ENCODE measurements at places on chromosomes 16 and 17.
A peak's percentile ranks its signal among the peaks of the same experiment; 100 is the strongest.

- DNase-seq = no peak
Observed at GRCh38 chr17:9809409-9809808, 12.5 kb downstream of the GSG1L2 start.

DNA sequence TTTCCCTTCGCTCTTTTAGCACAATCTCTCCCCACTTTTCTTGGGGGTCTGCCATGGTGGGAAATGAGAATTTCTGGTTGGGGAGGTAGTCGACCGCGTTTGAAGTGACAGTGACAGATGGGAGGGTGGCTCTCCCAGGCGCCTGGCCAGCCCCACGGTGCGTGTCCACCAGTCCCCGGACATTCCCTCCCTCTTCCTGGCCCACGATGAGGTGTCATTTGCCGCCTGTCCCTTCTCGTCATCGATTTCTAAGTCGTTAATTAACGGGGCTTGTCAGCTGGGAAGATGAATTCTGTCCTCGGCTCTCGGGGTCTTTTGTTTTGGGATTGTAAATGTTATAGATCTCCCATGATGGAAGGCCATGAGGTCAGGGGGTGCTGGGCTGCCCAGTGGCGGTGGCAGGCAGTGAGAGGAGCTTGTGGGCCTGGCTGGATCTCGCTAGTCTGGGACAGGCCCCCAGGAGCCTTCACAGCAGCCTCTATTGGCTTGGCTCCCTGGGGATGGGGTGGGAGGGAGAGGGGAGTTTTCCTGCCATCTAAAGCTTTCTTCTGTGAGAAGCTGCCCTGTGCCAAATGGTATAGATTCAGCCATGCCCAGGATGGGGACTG is 164.2 kb downstream of the MRM1 start:
- no peak for DNase-seq

GRCh38 chr16:85282842-85283241 is 170.6 kb upstream of the CIBAR2 start:
- no peak for DNase-seq

GRCh38 chr16:11423315-11424117 is 78.3 kb downstream of the RMI2 start:
- no peak for DNase-seq

DNA sequence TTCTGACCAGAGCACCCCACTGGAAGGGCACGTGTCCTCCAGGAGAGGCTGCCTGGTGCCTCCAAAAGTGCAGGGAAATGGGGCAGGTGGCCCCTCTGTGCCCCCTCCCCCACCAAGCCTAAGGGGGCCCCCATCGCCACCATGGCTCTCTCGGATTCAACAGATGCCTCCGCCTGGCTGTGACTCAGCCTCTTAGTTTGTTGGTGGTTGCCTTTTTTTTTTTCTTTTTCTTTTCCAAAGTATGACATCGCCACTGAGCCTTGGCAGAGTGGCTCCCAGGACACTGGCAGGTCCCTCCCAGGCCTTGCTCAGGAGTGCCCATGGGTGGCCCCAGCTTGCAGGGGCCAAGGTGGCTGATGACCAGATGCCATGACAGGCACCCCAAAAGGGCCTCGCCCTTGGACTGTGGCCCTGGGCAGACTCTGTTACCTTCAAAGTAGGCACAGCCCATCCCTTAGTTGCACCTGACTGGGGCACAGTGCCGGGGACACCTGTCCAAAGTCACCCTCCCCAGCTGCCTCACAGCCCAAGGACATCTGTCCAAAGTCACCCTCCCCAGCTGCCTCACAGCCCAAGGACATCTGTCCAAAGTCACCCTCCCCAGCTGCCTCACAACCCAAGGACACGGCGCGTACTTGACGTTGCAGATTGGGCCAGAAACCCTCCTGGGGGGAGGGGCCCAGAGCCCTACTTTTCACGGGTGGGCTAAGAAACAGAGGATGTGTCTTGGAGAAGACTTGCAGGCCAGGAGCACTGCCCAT is 29.6 kb downstream of the NPTX1 start:
- no peak for DNase-seq

GRCh38 chr16:85963753-85964285 is 64.9 kb downstream of the IRF8 start:
- no peak for DNase-seq

DNA sequence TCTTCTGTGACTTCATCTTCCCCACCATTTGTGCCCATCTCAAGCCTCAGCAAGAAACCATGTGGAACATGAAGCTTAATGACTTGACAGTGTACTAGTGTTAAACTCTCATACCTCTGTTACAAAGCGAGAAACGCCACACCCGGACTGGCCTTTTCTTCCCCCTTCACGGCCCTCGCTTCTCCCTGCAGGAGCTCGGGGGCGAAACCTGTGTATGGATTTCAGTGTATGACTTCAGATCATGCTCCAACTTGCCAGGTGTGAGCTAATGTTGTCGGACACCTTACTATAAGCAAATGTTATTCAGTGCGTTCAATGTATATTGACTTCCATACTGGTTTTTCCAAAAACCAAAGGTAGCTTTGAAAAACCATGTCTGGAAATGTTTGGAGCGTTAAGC is 20.1 kb upstream of the SLC5A11 start:
- no peak for DNase-seq

- no peak for DNase-seq
Observed at GRCh38 chr17:67642488-67642887, 75.2 kb upstream of the NOL11 start.

DNA sequence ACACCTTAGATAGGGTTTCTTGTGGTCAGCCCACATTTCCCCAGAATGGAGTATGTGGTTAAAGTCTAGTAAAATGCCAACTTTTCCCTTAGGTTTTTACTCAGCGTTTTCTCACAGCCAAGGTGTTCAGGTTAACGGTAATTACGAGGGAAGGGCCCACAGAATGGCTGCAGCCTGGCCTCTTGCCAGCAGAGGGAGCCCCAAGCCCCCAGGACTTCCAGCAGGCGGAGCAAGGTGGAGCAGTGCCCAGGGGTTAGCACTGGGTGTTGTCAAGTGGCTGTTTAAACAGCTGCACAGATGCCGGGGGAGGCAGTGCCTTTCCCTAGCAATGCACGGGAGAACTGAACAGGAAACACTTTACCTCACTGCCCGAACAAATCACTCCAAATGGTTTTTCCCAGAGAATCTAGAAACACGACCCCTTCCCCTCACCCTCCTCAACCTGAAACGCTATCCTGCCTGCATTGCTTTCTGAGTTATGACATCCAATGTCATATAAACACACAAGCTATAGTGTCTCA is 6.6 kb downstream of the PHB1 start:
- DNase-seq = peak; percentile 67

DNA sequence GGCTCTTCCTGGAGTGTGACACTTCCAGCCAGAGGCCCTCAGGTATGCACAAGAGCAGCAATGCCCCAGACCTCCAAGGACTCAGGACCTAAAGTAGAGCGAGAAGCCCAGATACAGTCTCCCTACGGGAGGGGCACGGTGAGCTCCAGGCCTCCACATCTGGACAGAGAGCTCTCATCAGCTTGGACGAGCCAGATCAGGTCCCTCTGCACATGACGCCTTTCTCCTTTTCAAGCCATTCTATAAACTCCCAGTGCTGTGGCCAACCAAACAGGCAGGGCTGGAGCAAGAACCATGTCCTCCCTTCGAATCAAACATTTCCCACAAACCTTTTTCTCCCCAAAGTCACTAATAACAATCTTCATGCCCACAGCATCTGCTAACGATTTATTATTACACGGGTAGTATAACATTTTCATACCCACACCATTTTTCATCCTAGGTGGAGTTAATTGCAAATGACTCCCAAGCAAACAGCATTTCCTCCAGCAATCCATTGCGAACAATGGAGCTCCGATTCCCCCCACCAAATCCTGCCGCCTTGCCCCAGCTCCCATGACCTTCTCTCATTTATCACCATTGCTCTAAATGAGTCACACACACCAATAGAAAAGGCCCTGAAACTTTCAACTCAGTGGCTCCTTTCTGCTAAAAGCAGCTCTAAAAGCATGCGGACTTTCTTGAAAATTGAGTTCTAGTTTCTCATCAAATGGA is 24.2 kb upstream of the NLRP1 start:
- no peak for DNase-seq

DNA sequence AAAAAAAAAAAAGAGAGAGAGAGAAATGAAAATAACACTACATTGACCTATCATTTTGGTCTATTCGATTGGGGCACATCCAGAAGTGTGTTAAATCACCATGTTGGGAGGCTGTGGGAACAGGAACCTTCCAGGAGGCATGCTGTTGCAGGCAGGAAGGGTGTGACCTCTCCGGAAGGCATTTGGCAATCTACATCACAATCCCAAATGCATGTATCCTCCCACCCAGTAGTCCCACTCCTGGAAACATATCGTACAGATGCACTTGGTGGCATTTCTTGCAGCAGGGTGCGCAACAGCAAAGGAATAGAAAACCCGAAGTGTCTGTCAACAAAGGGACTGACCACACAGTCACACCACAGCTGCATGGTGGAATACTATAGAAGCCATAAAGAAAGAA is 7.9 kb downstream of the PLLP start:
- DNase-seq = no peak

- DNase-seq = no peak
Observed at GRCh38 chr17:6138761-6139446, 68.7 kb downstream of the WSCD1 start.

DNA sequence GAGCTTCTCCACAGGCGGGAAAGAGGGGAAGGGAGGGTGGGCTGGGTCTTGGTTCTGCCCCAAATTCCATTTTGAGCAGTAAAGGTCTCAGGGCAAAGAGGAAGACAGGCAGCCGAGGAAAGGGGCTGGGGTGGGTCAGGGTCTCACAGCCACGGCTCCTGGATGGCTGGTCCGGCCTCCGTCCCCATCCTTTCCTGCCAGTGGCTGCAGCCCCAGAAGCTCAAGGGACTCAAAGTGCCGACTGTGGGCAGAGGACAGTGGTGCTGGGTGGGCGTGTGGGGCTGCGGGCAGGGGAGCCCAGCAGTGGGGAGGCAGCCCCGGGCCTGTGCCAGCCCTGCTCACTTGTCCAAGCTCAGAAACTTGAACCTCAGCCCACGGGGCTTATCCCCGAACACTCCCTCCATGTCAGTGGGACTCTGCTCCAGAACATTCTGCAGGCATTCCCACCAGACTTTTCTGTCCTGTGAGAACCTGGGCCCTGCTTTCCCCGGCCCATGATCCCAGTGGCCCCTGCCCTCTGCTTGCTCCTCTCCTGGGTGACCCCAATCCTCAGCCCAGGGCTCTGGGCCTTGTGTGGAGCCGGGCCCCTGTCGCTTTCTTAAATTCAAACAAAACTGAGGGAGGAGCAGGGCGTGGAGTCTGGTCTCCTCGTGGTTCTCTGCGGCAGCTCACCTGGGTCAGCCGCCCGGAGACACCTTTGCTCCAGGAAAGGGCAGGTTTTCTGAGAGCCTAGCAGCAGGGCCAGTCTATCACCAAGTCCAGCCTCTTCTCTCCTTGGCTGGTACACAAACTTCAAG is 117.8 kb upstream of the METRNL start:
- DNase-seq = no peak

DNA sequence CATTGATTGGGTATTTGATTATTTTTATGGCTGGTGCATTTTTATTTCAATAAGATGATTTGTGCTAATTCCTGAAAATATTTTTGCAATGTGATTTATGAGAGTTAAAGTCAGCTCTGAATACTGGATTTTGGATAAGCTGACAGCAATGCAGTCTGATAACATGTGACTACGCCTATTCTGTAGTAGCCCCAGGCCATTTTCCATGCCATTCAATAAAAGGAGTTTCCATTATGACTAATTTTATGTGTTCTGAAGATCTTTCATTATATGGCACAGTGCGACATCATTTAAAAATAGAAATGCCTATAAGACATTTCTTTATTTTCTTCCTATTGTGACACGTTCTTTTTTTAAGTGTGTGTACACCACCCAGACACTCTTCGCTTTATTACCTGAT is 46.3 kb downstream of the KCNJ2 start:
- DNase-seq = no peak

- DNase-seq = no peak
Observed at GRCh38 chr16:3822366-3823045, 58.0 kb downstream of the CREBBP start.
